Stimulated activated CD4-positive, alpha-beta T cell treated with anti-CD3 and anti-CD28 coated beads, Interleukin-4, amount 100 ng/mL, for 24 hours (primary cell): ENCODE measurements at places on chromosomes 3 and 15.

GRCh38 chr15:66613743-66614142 is 47.9 kb upstream of the LCTL start:
- DNase-seq: no peak

DNA sequence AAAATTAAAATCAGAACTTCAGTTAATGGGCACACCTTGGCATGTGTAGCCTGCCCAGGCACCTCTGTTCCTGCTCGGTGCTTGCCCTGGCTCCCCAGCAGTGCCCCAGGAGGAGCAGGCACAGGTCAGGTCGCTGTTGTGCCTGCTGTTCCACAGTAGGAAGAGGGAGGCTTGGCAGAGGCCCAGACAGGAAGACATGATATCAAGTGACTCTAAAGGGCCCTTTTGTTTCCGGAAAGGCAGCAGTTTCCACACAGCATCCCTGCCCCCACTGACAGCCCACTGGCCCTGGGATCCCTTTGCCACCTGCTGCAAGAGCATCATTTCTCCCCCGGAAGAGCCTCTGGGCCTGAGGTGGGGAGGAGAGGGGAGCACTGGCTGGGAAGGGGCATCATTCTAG is 40.5 kb upstream of the HES1 start:
- no peak for DNase-seq

DNA sequence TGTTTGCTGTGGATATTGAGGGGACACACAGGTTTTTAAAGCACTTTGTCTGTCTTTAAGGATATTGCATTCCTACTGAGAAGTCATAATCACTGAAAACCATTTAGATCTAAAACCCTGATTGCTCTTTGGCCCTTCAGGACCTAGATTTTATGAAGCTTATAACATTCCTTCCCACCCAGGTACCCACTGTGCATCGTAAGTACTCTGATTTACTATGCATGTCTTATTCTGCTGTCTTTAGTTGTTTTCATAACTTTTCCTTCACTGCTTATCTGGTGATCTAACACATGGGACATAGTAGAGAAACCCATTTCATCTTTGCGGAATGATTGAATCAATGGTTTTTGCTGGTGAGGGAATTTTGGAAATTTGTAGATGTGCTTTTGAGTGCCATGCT is 247.0 kb upstream of the RARB start:
- DNase-seq: no peak

DNA sequence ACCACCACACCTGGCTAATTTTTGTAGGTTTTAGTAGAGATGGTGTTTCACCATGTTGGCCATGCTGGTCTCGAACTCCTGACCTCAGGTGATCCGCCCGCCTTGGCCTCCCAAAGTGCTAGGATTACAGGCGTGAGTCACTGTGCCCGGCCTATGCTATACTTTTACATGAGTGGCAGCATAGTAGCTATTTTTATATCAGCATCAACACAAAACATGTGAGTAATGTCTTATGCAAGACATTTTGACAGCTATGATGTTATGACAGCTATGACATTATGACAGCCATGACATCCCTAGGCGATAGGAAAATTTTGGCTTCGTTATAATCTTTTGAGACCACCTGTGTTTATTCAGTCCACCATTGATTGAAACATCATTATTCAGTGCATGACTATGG is 4.1 kb upstream of the NAALADL2 start:
- DNase-seq: no peak

DNA sequence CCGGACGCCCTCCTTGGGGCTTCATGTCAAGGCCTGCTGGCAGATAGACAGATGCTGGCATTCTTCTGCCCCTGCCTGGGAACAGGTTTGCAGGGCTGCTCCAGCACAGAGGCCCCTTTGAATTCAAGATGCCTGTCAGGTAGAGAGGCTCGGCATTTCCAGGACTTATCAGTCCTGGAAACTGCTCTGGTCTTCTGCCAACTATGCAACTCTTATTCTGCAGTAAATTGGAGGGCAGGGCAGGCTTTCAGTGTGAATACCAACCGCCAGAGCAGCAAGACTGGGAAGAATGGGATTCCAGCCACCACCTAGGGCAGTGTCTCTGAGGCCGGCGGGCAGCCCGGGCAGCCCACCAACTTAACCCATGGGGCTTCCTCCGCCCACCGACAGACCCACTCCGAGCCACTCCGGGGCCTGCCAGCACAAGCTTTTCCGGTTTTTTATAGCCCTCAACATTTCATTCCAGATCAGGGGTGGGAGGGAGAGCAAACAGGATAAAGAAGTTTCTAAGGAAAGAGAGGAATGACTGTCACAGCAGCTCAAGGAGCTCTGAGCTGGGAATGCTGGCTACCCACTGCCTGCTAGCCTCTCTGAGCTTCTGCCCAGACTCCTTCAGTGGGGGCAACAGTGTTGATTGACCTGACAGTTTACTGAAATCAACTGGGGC is 140.9 kb downstream of the NTRK3 start:
- no peak for DNase-seq

GRCh38 chr15:90972133-90972532 is 17.4 kb downstream of the RCCD1 start:
- no peak for DNase-seq

DNA sequence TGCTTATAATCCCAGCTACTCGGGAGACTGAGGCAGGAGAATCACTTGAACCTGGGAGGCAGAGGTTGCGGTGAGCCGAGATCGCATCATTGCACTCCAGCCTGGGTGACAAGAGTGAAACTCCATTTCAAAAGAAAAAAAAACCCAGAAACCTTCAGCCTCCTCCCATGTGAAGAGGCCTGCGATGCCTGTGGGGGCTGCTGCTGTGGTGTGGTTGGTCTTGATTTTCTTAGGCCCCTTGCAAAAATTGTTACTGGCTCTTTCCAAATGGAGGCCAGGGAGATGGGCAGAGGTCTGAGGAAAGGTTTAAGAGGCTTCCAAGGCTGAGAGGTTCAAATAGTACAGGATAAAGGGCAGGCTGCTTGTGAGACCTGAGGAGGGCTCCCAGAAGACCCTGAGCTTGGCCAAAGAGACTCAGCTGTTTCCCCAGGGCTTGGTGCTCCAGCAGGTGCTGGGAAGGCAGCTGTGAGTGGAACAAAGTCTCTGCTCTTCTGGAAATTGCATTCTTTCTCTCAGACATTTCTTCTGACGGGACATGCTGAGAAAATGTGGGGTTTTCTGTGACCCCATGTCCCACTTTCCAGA is 18.4 kb downstream of the GCSAM start:
- no peak for DNase-seq

GRCh38 chr15:91922646-91923547 is 69.4 kb downstream of the SLCO3A1 start:
- DNase-seq: no peak

DNA sequence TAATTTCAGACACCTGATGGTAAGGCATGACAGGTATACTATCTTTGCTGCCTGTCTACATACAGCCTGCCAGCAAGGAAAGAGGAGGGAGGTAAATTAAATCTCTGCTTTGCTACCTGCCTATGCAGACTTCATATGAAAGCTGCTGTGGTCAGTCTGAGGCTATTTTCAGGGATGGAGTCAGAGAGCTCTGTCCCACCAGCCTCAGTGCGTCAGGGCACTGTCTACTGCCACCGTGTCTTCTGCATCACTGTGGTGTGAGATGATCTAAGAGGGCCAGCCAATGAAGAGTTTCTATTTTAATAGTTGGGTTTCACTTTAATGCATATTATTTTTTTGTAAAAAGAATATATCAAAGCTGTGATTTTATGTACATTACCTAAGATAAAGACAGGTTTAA is 125.6 kb downstream of the CADPS start:
- DNase-seq: no peak
